SJSA1 (cell line): ENCODE measurements at places on chromosomes 3 and 15. TPM values are rescaled to one million over a fixed set of nuclear protein-coding genes. Genes with fewer than 3 reads are reported as not detected.

DNA sequence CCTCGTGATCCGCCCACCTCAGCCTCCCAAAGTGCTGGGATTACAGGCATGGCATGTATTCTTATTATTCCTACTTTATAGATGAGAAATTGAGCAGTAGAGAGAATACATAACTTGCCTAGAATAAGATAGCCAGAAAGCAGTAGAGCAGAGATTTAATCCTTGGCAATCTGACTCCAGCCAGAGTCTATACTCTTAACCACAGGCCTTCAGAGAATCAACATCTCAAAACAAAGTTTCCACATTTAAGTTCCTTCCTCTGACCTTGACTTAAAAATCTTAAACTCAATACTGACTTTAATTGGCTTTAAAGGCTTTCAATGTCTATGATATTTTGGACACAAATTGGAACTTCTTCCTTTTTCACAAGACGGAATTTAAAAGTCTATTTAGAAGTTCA, 37.1 kb downstream of the ZNF106 start:
- H3K27me3 ChIP-seq, result no peaks in the 10 kb centered on the region
- peaks cover 47% of the 10 kb centered on the region for H3K36me3 ChIP-seq
- no peak overlapping the region for H3K27ac ChIP-seq
- no peak overlapping the region for H3K4me3 ChIP-seq

DNA sequence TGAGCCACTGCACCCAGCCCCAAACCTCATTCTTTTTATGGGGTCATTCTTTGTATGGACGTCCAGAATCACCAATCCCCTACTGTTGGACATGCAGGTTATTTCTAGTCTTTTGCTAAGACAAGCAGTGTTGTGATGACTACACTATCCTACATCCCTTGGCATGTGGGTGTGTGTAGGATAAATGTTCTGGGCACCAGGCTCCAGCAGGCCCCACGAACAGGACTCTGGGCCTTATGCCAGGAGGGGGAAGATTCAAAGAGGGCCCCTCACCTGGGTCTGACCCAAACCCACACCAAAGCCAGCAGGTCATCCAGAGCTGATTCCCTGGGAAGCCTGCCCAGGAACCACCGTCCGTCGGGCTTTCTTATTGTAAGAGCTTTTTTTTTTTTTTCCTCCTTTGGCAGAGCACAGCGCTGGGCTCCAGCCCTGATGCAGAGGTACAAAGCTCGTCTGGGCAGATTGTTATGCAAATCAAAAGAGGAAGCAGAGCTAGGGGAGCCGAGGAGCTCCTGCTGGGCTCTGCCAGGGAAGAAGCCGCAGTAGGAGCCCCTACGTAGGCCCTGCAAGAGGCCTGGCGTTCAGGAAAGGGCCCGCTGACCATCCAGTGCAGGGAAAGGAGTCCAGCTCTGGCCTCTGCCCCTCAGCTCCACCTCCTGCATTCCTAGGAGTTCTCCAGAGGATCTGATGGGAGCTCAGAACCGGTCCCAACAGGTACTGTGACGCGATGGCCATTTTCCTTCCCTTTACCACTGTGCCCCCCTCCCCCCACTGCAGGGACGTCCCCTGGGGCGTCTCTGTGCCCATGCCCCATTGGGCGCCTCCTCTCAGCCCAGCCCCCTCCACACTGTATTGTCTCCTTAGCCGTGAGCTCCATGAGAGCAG, 29.0 kb upstream of the FURIN start:
- DNase-seq, result no peak
- no peak overlapping the region for H3K27ac ChIP-seq
- no peaks in the 10 kb centered on the region for H3K27me3 ChIP-seq
- H3K4me3 ChIP-seq, result no peak overlapping the region
- H3K36me3 ChIP-seq, result no peaks in the 10 kb centered on the region

GRCh38 chr3:120645083-120645845, 36.8 kb downstream of the HGD start:
- peaks cover 19% of the 10 kb centered on the region for H3K4me1 ChIP-seq
- no peak overlapping the region for H3K27ac ChIP-seq
- no peaks in the 10 kb centered on the region for H3K27me3 ChIP-seq
- H3K4me3 ChIP-seq, result no peak overlapping the region

DNA sequence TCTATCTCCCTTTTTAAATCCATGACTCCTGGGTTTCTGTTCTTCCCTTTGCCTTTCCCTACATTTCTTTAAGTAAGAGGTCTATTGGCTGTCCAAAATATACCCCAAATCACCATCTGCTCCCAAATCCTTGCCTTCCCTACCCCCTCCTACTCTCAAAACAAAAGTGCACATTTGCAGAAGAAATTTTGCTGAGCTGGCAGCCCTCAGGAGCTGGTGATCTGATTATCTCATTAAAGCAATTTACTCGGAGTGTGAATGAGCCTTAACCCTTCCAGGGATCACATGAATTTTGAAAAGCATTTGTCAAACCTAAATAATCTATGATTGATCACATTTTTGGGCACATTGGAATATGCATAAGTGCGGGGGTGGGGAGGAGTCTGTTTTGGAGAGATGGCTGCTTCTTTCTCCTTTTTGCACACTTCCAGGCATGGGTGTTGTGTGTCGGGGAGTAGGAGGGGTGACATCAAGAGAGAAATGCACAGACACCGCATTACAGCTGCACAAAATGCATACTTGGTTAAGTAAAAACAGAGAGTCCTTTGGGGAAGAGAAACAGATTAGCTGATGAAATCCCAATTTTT, 892.6 kb downstream of the TUSC7 start:
- no peak overlapping the region for H3K27ac ChIP-seq
- H3K27me3 ChIP-seq, result no peaks in the 10 kb centered on the region
- no peak for DNase-seq
- no peak overlapping the region for H3K4me3 ChIP-seq
- no peaks in the 10 kb centered on the region for H3K36me3 ChIP-seq
- no peaks in the 10 kb centered on the region for H3K4me1 ChIP-seq

DNA sequence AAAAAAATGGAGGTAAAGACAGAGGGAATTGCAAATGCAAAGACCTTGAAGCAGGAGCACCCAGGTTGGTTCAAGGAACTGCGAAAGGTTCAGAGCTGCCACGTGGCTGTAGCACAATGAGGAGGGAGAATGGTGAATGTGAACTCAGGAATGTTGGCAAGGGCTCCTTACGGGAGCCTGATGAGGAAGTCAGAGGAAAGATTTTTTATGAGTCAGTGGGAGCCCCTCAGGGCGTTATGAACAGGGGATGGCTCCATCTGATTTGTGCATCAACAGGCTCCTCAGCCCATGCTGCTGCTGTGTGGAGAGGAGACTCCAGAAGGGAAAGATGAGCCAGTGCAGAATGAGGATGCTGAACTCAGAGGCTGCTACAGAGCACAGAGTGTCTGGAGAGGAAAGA, 194.4 kb downstream of the ARRDC4 start:
- H3K27ac ChIP-seq, result no peak overlapping the region
- H3K4me1 ChIP-seq, result peaks cover 7% of the 10 kb centered on the region
- no peaks in the 10 kb centered on the region for H3K27me3 ChIP-seq
- DNase-seq, result no peak
- no peak overlapping the region for H3K4me3 ChIP-seq
- no peaks in the 10 kb centered on the region for H3K36me3 ChIP-seq

Gene DUOXA1
- not detected in 2 replicates for total RNA-seq

DNA sequence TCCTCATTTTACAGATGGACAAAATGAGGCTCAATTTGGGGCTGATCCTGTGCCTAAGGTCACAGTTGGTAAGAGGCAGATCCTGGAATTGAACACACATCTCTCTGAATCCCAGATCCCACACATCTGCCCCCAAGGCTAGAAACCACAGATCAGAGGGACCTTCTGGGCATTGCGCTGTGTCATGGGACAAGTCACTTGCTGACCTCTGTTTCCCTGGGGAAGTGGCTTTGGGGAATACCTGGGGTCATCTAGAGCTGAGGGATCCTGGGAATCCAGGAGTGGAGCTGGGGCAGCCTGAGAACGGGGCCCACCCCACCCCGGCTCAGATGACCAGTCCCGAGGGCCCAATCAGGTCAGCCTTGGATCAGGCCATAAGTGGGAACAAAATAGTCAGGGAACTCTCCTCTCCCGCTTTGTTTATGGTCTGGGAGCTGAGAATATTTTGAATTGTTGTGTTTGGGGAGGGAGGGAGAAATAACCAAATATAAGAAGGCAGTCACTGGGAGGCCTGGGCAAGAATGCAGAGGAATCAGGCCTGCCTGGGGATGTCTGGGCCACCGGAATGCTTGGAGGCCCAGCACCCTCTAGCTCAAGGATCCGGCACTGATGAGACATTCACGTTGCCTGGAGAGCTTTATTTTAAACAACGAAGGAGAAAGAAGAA, 8.8 kb upstream of the SLC6A6 start:
- H3K4me3 ChIP-seq, result no peak overlapping the region
- peak overlapping the region; percentile 73 for H3K27ac ChIP-seq
- H3K36me3 ChIP-seq, result no peaks in the 10 kb centered on the region
- H3K27me3 ChIP-seq, result no peaks in the 10 kb centered on the region
- H3K4me1 ChIP-seq, result peaks cover 24% of the 10 kb centered on the region

DNA sequence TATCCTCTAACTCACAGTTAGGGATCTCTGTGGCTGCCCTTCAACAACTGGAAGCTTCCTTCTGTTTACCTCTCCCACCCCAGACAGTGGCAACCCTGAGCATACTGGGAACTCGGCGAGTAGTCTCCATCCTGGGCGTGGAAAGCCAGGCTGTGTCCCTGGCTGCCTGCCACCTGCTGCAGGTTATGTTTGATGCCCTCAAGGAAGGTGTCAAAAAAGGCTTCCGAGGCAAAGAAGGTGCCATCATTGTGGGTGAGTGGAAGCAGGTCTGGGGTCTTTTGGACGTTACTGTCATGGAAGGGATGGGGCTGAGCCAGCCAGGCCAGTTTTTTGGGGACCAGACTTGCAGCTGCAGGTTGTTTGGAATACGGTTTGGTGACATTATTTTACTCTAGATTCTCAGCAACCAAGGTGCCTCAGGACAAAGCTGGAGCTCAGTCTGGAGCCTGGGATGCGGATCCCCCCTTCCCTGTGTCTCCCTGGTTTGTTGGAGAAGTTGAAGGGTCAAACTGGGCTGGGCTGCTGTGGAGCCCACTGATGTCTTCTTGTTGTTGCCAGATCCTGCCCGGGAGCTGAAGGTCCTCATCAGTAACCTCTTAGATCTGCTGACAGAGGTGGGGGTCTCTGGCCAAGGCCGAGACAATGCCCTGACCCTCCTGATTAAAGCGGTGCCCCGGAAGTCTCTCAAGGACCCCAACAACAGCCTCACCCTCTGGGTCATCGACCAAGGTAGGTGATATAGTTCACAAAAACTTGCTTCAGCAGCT, 7.5 kb downstream of the UNC45A start:
- no peak for DNase-seq
- no peaks in the 10 kb centered on the region for H3K4me1 ChIP-seq
- no peaks in the 10 kb centered on the region for H3K27me3 ChIP-seq
- H3K36me3 ChIP-seq, result peaks cover 85% of the 10 kb centered on the region

Gene STOML1
- 21.1 and 22.4 TPM in 2 replicates for total RNA-seq

DNA sequence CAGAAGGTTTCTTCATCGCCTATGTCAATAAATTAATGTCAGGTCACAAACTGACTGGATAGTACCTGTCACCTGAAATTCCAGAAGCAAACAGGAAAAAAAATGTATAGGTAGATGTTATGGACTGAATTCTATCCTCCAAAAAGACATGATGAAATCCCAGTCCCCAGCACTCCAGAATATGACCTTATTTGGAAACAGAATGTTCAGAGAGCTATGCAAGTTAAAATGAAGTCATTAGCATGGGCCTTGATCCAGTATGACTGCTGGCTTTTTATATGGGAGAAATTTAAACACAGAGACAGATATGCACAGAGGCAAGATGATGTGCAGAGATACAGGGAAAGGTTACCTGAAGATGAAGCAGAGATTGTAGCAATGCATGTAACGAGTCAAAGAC, 953.4 kb downstream of the ZPLD1 start:
- H3K36me3 ChIP-seq, result no peaks in the 10 kb centered on the region
- no peaks in the 10 kb centered on the region for H3K27me3 ChIP-seq
- peaks cover 9% of the 10 kb centered on the region for H3K4me1 ChIP-seq
- no peak overlapping the region for H3K4me3 ChIP-seq
- DNase-seq, result no peak

GRCh38 chr3:57729334-57730045, 26.6 kb upstream of the SLMAP start:
- no peak overlapping the region for H3K4me3 ChIP-seq
- H3K27ac ChIP-seq, result no peak overlapping the region
- no peaks in the 10 kb centered on the region for H3K27me3 ChIP-seq
- no peaks in the 10 kb centered on the region for H3K4me1 ChIP-seq

GRCh38 chr3:126731044-126731443, 27.0 kb downstream of the CHCHD6 start:
- no peak overlapping the region for H3K4me3 ChIP-seq
- no peaks in the 10 kb centered on the region for H3K27me3 ChIP-seq
- H3K27ac ChIP-seq, result no peak overlapping the region
- no peaks in the 10 kb centered on the region for H3K4me1 ChIP-seq
- no peaks in the 10 kb centered on the region for H3K36me3 ChIP-seq
- no peak for DNase-seq

DNA sequence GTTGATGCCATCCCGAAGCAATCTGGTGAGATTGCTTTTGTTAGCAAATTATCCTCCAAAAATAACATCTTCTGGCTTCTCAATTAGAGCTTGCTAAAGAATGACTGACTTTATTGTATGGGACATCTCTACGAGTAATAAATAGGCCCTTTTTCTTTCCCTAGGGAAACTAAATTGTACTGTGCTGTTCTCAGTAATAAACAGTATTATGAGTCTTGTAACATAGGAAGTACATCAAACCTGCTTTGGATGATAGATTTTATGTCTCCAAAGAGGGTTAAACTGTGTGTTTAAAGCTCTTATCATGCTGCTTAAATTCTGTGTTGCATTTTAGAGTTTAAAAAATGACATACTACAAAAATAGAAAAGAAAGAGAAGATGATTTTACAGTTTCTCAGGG, 153.4 kb upstream of the THRB start:
- no peak for DNase-seq
- H3K36me3 ChIP-seq, result no peaks in the 10 kb centered on the region
- no peaks in the 10 kb centered on the region for H3K4me1 ChIP-seq

Gene ECT2
- 84.6 and 97.0 TPM in 2 replicates for total RNA-seq

Gene ADAMTS17
- 0.32 and 0.50 TPM in 2 replicates for total RNA-seq

Gene VILL
- total RNA-seq, result 0.13 and 0.16 TPM in 2 replicates

GRCh38 chr3:192817053-192817452, 89.7 kb upstream of the FGF12 start:
- peaks cover 37% of the 10 kb centered on the region for H3K4me1 ChIP-seq
- H3K4me3 ChIP-seq, result no peak overlapping the region
- no peaks in the 10 kb centered on the region for H3K36me3 ChIP-seq

DNA sequence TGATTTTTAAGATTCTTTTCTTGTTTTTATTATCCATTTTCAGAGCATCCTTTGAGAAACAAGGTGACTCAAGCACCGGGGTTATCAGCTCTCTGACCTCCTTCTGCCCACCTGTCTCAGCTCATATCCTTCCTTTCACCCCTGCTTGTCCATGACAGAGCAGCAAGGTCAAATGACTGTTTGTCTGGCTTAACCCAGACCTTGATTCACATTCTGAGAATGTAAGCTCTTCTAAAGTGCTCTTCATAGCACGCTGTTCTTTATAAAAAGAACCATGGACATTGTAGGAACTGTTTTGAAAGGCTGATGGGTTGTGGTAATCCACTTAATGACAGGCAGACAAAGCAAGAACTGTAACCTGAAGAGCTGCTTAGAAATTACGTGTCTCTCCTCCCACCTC, 122.5 kb downstream of the CHST2 start:
- no peaks in the 10 kb centered on the region for H3K36me3 ChIP-seq
- H3K4me3 ChIP-seq, result no peak overlapping the region
- DNase-seq, result no peak
- no peaks in the 10 kb centered on the region for H3K27me3 ChIP-seq

Gene ANKUB1
- total RNA-seq, result 0.31 TPM in 1 of 2 replicates, not detected in the other

GRCh38 chr15:100060276-100060926, 281.4 kb downstream of the ADAMTS17 start:
- no peak for DNase-seq
- no peaks in the 10 kb centered on the region for H3K36me3 ChIP-seq
- H3K27me3 ChIP-seq, result peaks cover 6% of the 10 kb centered on the region; the same call in 1 of the 2 replicates
- no peaks in the 10 kb centered on the region for H3K4me1 ChIP-seq
